ENCODE measurements at places on chromosomes 3 and 15. TPM values are rescaled to one million over a fixed set of nuclear protein-coding genes. Genes with fewer than 3 reads are reported as not detected.

The EPHA6 gene
- total RNA-seq: not detected

The PARP9 gene
- 29.9 TPM for total RNA-seq

The KY gene
- total RNA-seq: 1.6 TPM

The MRPS11 gene
- total RNA-seq: 40.4 TPM

The ARNT2 gene
- 4.7 TPM for total RNA-seq

The FGF12 gene
- total RNA-seq: not detected

The GOLGA8F gene
- not detected for total RNA-seq

The PLXND1 gene
- 127 TPM for total RNA-seq

The DNAH1 gene
- total RNA-seq: 5.0 TPM

The CFAP91 gene
- total RNA-seq: 0.44 TPM

The XCR1 gene
- total RNA-seq: not detected

The MAP6D1 gene
- total RNA-seq: 1.9 TPM

Measured in smooth muscle cell of trachea (primary cell).